ENCODE measurements at places on chromosomes 2 and 18.

DNA sequence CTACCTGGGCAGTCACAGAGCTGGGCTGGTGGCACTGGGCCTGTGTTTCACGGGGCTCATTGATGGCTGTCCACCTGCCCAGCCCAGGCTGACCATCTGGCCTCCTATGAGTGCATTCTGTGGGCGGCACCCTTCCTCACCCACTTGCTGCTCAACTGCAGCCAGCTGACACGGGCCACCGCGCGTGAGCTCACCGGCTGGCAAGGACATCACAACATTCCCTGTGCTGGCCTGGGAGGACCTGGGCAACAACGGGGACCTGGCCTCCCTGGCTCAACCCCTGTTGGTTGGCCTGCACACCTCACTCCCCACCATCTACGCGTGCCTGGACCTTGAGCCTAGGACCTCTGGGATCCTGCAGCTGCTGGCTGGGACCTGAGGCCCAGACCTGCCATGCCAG, 98.2 kb upstream of the DTNA start:
- no peak for DNase-seq

DNA sequence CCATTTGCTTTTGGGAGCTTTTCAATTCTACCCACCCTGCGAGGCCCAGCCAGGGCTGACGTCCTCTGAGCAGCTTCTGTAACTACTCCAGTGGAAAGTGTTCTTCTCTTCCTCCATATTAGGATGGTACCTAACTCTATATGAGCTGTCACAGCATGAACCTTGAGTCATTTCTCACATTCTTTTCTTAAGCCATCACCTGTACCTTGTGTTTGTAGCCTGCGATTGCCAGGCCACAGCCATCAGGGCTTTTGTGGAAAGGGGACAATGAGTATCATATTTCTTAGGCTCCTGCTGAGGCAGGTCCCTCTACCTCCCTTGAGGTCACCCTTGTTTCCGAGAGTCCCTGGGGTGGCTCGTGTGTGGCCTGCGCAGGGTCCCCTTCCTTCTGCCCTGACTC, 144.5 kb upstream of the DLX2 start:
- DNase-seq, result no peak

DNA sequence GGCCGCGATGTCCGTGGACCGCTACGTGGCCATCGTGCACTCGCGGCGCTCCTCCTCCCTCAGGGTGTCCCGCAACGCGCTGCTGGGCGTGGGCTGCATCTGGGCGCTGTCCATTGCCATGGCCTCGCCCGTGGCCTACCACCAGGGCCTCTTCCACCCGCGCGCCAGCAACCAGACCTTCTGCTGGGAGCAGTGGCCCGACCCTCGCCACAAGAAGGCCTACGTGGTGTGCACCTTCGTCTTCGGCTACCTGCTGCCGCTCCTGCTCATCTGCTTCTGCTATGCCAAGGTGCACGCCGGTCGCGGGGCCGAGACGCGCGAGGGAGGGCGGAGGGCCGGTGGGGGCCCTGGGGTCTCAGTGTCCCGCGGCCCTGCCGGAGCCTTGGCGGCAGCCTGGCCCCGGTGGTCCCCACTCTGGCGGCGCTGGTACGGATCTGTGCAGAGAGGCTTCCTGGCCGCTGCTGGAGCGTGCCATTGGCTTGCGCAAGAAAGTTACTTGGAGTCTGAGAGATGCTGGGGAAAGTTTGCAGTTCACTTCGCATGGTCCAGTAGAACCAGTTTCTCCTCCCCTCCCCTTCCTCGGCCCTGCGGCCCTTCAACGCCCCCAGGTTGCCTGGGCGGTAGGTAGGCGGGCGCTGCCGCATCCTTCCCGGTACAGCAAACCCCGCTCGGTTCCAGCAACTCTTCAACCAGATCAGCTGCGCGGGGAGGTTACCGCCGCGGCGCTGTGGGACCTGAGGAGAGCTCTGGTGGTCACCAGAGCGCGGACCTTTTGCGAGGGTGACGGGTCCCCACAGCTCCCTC, 1.5 kb downstream of the GALR1 start:
- DNase-seq, result no peak

DNA sequence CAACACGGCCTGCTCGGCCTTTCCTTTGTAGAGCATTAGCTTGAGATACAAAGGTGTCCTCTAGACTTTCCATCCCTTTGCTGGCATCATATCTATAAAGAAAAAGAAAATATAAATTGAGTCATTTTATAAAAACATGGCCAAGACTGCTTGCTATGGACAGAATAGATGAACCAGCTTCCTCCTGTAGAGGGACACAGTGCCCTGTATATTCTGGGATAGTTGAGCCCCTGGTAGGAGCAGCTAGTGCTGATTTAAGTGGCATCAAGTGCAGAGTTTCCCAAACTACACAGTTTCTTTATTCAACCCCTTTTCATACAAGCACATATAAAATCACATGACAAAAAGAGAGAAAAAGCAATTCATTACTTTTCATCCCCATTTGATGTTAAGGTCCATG, 47.9 kb downstream of the GEMIN6 start:
- DNase-seq, result no peak

- DNase-seq, result no peak
These were observed 81.9 kb upstream of the MYCN start for GRCh38 chr2:15858466-15858865.

- DNase-seq, result no peak
These were observed 230.1 kb downstream of the CD226 start for GRCh38 chr18:69717586-69717985.

DNA sequence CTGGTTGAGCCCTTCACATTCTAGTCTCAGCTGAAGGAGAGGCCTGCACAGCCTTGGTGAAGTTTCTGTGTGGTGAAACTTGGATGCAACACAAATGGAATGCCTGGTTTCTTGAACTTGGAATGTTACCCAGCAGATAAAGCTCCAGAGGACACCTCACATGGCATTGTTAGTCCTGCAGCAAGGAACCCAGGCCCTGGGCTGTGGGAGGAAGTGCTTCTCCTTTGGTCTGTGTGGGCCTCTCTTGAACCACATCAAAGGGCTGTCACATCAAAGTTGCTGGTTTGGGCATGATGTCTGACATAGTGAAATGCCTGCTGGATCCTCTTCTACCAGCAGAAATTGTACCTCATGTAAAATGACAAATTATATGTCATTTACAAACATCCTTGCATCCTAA, 198.5 kb downstream of the FHOD3 start:
- DNase-seq, result no peak

DNA sequence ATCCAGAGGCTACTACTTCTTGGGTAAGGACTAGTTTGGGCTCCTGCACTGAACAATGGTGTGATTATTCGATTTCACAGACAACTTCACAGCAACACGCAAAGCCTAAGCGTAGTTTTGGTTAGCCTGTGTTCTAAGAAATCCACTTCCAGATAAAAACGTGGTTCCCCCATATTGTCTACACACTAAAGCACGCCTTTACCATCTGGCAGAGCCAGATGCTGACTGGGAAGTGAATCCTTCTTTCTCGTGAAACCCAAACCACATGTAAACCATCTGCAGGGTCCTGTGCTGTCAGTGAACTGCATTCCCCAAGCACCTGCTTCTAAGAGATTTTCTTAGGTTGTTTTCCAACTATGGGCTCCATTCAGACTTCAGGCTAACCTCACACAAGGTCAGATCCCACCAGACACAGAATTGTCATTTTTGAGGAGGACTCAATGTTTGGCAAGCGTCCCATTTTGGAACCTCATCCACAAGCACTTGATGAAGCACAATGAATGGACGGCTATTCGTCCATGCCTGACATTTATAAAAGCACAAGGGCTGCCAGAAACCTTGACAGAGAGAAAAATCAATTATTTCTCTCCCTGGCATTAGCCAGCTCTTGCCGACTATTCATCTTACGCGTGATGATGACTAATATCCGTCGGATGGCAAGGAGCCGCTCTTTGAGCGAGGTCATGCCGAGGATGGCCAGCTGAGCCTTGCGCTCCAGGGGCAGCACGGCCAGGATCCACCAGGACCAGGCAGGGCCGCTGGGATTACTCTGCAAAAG, 38.4 kb downstream of the LONRF2 start:
- DNase-seq, result no peak

DNA sequence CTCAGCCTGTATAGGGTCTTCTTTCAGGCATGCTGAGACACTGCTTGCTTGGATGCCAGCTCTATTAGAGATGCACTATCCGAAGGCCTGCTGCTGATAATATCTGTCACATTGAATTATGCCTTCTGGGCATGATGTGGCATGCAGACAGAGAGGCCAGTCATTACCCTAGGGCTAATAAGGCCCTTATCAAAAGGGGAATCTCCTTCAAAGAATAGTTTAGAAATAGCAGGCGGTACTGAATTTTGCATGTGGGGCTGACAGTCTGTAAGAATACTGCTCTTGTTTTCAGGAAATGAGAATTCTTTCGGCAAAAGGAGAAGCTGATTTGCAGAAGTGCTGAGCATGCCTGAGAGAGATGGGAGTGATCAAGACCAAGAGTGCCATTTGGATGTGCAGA, 13.1 kb upstream of the LHCGR start:
- DNase-seq, result no peak

DNA sequence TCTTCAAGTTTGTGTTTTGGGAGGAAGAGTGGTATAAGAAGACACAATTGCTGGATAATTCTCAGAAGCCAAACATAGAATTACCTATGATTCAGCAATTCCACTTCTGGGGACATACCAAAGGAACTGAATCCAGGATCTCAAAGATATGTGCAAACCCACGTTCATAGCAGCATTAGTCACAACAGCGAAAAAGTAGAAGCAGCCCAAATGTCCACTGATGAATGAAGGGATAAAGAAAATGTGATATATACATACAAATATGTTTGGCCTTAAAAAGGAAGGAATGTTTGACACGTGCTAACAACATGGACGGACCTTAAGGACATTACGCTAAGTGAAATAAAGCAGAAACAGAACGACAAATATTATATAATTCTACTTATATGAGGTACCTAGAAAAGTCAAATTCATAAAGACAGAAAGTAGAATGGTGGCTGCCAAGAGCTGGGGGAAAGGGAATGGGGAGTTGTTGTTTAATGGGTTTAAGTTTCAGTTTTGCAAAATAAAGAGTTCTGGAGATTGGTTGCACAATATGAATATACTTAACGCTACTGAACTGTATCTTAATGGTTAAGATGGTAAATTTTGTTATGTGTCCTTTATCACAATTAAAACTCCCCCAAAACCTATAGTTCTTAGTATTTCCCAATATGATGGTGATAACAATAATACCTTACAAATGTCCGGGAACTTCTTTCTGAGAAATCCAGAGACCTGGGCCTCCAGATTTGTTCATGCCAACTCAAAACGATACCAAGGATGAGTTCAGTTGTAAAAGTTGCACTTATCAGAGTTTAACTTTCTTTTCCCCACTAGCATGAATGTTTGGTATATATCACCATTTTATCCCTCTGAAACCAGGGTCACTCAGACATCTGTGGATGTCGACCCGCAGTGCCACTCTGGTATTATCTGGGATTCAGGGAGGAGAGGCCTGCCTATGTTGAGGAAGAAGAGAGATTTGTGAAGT, 33.7 kb upstream of the WIPF1 start:
- DNase-seq, result no peak

GRCh38 chr2:45339253-45339652, 271.8 kb downstream of the SRBD1 start:
- DNase-seq, result no peak

- no peak for DNase-seq
These were observed 28.6 kb upstream of the TDRD15 start for GRCh38 chr2:21095178-21095577.

- no peak for DNase-seq
These were observed 352.8 kb upstream of the KCNH7 start for GRCh38 chr2:163191372-163191771.

DNA sequence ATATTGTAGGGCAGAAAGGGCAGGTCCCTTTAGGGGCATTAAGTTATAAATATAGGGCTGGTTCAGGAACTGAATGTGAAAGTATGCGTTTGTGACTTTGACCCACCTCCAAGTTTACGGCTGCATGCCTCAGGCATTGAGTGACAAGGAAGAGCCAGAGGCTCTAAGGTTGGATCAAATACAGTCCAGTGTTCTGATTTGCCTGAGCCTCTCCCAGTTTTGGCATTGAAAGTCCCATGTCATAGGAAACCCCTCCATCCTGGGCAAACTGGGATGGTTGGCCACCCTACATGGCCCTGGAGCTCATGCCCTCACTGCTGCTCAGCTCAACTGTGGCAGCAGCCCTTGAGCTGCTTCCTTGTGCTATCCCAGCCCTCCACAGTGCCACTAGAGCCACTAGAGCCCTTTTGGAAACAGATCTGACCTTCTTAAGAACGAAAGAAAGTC, 29.9 kb downstream of the HK2 start:
- DNase-seq, result no peak

DNA sequence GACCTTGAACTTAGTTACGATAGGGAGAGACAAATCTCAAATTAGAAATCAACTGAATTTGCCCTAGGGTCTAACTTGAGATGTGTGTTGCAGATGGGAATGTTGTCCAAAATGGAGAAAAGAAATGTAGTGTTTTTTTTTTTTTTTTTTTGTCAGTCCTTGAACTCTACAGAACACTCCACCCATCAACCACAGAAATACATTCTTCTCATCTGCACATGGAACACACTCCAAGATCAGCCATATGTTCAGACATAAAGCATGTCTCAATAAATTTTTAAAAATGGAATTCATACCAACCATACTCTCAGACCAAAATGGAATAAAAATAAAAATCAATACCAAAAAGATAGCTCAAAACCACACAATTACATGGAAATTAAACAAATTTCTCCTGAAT, 526.5 kb downstream of the FBXO15 start:
- no peak for DNase-seq

DNA sequence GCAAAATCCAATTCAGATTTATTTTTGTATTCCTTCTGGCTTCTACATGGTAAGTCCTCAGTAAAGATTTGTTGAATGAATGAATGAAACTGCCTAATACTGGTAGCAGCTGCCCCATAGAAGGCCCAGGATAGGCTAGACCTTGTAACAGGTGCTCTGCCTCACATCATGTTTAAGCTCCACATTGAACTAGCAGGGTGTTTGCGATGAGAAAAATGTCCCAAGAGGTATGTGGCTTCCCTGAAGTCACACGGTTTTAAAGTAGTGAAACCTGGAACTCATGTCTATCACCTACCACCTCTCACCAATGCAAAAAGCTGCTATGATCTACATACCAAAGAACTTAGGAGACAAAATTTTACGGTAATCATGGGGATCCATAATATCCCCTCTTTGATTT, 765 bp upstream of the LHCGR start:
- DNase-seq, result no peak

DNA sequence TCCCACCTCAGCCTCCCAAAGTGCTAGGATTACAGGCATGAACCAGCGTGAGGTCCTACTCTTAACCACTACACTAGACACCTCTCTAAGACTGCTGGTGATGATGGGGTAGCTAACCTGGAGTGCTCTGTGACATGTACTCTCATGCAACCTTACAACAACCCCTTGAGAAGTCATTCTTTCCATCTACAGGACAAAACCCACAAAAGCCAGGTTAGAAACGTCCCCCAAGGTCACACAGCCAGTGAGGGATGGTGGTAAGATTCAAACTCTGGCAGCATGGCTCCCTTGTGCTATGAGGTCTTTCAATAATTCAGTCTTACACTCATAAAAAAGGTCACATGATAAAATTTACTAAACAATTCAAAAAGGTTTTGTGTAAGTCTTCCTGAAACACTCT, 94.8 kb upstream of the SERTAD2 start:
- no peak for DNase-seq
